ENCODE measurements at places on chromosomes 7 and 10. TPM values are rescaled to one million over a fixed set of nuclear protein-coding genes. Genes with fewer than 3 reads are reported as not detected.

Gene CYP2C9
- total RNA-seq, result not detected

Gene ZNF438
- 3.6 TPM for total RNA-seq

Gene DRGX
- total RNA-seq, result 0.47 TPM

Gene TOMM7
- 257 TPM for total RNA-seq

Gene NRG3
- 14.8 TPM for total RNA-seq
